Activated naive CD8-positive, alpha-beta T cell treated with anti-CD3 and anti-CD28 coated beads, Interleukin-2, amount 50 U/mL, for 16 hours (primary cell): ENCODE measurements at places on chromosomes 7 and 10.

- DNase-seq: no peak
These were observed 186.0 kb upstream of the SHH start for GRCh38 chr7:155998328-155998691.

DNA sequence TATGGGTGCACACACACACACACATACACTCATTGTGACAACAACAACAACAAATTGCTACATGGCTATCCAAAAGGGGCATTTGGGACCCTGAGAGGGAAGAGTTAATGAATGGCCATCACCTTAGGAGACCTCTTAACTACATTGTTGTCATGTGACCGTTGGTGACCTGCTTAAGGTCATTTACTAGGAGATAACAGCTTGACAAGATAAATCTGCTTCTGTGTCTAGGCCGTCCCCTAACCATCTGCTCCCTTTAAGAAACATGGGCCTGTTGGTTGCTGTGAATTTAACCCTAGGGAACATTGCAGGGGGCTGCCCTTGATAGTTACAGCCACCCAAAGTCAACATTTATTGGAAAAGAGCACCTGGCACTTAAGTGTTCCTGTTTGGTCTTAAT is 29.7 kb downstream of the C1QL3 start:
- DNase-seq: no peak

DNA sequence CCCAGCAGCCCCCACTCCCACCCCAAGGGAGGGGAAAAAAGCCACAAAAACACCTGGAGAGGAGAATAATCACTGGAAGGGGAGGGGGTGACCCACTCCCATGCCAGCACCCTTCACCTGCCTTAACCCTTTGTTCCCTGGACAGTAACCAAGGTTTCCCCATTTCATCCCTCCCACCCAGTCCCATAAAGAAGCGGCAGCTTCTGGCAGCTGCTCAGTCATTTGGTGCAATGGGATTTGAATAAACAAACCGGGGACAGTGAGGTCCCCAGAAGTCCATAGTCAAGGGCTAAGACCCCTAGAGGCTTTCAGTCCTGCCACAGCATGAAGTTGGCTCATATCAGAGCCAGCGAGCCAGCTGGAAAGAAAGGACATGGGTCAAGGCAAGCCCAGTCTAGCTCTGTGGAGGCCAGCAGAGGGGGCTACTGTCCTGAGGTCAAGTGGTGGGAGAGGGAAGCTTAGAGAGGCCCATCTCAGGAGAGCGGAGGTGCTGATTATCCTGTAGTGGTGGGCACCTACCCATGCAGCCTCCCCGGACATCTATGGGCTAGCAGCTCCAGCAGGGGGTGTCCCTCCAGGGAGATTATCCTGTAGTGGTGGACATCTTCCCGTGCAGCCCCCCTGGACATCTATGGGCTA is 58.9 kb upstream of the LBX1 start:
- DNase-seq: no peak

DNA sequence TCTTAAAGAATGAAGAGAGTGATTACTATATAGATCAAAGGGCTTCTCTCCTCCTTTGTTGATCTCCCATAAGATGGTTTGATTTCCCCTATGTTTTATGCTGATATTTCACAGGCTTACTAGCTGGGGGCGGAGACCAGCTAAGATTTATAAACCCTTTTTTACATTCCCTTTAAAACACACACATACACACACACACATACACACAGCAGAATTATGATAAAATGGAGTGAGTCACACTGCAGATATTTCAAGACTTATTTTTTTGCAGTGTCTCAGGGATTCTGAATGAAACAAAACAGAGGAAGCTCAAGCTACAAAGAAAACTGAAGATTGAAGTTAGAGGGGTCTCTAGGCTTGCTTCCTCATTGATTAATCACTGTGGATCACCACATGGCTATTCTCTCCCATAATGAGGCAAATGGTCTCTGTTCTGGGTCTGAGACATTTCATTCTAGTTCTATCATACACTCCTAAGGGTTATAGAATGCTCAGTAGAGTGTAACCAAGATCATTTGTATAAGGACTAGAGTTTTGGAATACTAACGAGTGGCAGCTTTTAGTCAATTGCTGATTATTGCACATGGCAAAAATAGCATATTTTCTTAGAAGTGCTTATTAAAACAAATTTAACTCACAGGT is 18.6 kb downstream of the INA start:
- no peak for DNase-seq

GRCh38 chr10:124685261-124685660 is 58.9 kb downstream of the FAM53B start:
- DNase-seq: no peak

DNA sequence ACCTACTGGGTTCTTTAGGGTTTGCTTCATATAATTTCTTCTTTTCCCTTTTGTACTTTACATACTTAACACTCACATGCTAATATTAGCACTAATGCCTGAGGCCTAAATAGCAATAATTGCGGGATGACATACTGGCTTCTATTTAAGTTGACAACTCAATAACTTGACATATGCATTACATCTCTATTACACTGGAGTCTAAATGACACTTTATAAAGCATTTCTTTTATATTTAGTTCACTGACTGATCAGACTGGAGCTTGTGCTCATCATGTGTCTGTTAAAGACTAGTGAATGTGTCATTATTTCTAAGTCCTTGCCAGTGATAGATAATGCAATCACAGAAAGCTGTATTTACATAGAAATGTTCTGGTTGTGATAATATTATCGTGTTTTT is 472.1 kb upstream of the SEMA3A start:
- no peak for DNase-seq

DNA sequence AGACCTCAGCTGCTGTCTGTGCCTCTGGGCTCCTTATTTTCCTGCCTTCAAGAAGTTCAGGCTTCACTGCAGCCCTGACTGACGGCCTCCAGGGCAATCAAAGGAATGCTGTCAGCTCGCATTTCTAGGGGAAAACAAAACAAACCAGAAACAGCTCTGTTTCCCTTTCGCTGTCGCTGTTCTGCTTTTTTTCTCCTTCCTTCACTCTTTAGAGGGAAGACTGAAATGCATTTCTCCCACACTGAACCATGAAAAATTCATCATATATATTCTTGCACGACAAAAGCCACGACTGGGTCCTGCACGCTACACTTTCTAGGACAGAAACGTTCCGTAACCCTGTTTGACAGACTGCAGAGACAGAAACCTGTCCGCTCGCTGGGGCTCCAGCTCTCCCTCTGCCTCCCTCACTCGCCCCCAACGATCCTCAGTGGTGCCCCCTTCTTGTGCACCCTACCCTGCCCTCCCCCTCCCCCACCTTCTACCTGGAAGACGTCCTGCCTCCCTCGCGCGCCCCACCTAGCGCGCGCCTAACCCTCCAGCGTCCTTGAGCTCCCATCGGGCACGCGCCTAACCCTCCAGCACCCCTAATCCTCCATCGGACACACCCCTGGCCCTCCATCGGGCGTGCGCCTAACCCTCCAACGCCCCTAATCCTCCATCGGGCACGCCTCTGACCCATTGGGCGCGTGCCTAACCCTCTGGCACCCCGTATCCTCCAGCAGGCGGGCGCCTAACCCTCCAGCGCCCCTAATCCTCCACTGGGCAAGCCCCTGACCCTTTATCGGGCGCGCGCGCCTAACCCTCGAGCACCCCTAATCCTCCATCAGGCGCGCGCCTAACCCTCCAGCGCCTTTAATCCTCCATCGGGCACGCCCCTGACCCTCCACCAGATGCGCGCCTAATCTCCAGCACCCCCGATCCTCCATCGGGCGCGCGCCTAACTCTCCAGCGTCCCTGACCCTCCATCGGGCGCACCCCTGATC is 37.1 kb downstream of the SVOPL start:
- DNase-seq: no peak

GRCh38 chr7:252981-253380 is 37.0 kb upstream of the FOXL3 start:
- DNase-seq: no peak

DNA sequence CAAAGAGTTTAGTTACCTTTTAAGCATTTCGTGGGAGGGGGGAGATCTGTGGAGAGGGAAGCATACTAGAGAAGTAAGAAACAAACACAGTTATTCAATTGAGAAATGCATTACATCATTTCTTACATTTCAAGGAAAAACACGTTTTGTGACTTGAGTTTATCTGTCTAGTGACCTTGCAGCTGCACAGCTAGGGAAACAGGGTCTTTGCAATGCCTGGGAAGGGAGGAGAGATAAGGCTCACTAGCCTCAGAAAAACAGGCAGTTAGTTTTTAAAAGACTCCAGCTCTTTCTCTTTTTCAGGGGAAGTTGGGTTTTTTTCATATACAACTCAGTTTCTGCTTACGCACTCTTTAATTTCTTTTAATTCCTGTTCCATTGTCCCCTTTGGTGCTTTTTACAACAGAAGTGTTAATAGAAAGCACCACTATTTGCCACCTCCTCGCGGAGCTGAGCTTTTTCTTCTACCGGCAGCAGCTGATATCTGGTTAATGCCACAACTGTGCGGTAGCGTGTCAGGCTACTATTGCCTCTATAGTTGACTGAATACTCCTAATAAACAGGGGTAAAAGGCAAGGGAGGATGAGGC is 5.6 kb downstream of the CYP3A43 start:
- DNase-seq: no peak

DNA sequence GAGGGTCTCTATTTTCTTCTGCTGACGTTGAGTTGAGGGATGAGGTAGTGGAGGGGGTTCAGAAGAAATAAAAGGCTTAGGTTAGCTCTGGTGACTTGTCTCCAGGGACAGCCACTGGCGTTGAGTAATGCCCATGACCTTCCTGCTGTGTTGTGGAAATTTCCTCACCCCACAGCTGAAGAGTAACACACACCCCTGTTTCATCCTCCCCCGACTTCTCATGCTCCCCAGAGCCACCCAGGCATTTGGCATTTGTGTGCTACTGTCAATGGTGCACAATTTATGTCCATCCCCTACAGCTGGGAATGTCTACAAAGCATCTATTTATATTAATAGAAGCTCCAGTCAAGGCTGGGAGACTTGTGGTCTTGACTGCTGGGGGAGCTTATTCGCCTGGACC is 4.7 kb upstream of the TMEM72 start:
- no peak for DNase-seq
